ENCODE measurements at places on chromosomes 6 and 20.
A peak's percentile ranks its signal among the peaks of the same experiment; 100 is the strongest.

GRCh38 chr6:143468026-143468425 is 17.4 kb downstream of the PEX3 start:
- DNase-seq = no peak

DNA sequence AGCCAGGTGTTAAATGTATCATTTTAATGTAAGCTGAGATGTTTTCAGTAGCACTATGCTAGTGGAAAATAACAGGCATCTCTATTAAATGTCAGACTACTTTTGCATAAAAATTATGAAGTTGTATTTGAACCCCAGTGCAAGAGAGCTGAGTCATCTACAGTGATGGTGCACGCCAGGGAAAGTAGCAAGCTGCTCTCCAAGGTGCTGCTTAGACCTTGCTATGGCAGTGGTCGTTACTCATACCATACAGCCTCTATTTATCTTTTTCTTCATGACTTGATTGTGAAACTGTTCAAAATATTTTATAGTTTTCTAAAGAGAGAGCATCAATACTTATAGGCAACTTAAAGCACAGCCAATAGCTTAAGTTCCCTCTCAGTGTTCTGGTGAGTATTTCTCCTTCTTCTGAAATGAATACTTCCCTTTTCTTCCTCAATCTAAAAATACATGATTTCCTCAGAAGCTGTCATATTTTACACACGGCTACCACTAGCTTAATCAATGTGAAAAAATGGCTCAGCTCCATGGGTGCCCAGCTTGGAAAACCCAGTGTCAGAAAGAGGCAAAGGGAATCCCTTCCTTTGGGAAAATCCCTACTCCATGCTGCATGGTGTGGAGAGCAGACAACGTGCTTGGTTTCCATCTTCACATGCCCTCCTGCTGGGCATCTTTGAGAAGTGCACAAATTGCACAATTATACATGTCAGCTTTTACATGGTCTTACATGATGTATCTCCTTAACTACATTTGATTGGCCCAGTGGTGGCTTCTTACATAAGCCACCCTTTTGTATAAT is 105.6 kb downstream of the ELOVL4 start:
- no peak for DNase-seq

DNA sequence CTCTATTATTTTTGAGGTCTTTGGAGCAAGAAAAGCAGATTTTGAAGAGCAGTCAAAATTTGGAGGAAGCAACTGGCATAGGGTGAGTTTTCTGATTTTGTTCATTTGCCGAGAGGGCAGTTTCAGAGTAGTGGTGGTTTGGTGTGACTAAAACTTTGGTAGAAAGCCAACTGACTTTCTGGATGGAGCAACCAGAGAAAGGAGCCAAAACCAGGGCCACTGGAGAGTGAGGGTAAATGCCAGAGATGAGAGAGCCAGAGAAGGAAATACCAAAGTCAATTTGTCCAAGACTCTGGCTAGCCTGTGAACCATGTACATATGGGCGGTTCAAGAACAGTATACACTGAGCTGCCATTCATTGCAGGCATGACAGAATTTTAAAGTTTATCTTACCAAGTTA is 40.5 kb upstream of the ZBTB24 start:
- DNase-seq = no peak

DNA sequence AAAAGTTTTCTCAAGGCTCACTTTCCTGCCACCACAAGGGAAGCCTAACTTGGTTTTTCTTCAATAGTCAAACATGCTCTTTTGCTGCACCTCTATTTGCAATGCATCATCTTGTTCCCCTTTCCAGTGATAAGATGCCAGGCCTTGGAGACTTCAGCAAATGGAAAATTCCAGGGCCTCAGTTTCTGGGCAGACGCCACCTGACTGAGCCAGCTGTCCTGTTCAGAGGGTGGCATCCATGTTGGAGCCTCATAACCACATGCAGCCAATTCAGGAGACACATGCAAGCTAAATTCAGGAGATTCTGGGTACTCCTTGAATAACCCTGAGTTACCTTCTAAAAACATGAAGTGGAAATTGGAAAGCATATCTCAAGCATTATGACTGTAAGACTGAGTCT is 285.6 kb upstream of the RNF24 start:
- DNase-seq = no peak

GRCh38 chr20:64041040-64041780 is 5.2 kb downstream of the C20orf204 start:
- DNase-seq = no peak

GRCh38 chr6:165895421-165896165 is 232.6 kb upstream of the PDE10A start:
- no peak for DNase-seq

DNA sequence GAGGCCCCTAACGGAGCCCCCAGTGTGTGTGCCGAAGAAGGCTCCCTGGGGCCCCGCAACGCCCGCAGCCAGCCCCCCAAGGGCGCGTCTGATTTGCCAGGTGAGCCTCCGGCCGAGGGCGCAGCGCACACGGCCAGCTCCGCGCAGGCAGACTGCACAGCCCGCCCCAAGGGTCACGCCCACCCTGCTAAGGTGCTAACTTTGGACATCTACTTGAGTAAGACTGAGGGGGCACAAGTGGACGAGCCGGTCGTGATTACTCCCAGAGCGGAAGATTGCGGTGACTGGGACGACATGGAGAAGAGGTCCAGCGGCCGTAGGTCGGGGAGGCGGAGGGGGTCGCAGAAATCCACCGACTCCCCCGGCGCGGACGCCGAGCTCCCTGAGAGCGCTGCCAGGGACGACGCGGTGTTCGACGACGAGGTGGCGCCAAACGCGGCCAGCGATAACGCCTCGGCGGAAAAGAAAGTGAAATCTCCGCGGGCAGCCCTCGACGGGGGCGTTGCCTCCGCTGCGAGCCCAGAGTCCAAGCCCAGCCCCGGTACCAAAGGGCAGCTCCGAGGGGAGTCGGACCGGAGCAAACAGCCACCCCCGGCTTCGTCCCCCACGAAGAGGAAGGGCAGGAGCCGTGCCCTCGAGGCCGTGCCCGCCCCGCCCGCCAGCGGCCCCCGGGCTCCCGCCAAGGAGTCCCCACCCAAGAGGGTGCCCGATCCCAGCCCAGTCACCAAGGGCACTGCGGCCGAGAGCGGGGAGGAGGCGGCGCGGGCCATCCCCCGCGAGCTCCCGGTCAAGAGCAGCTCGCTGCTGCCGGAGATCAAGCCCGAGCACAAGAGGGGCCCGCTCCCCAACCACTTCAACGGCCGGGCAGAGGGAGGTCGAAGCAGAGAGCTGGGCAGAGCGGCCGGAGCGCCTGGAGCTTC is 117.0 kb downstream of the RTN4IP1 start:
- peak; percentile 76 for DNase-seq

DNA sequence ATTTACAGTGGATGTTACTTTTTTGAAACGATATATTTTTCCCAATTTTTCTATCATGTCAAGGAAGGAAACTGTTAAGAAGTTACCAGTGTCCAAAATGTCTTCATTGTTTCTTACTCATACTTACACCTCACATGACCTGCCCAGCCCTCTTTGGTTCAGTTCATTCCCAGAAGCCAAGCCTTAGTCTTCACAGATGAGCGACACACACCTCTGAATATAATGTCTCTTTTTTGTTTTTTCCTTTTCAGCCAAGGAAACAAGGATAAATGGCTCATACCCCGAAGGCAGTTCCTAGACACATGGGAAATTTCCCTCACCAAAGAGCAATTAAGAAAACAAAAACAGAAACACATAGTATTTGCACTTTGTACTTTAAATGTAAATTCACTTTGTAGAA is 225.2 kb downstream of the SMOC2 start:
- no peak for DNase-seq

DNA sequence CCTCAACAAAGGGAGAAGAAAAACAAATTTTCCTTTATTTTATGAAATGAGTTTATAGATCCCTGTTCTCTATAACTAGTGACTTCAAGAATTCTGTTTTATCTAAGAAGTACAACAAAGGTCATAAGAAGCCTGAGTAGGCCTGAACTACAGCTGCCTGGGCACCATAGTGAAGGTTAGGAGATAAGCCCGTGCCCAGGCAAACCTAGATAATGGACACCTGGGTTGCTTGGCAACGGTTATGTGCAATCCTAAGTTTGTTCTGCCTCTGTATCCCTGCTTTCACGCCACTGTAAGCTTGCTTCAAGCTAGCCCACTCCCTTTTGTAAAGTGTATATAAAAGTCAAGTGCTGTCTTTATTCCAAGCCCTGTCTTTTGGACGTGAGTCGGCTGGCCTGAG is 23.2 kb downstream of the SCGN start:
- no peak for DNase-seq

- DNase-seq = no peak
Observed at GRCh38 chr20:41769592-41770018, 151.4 kb upstream of the CHD6 start.

DNA sequence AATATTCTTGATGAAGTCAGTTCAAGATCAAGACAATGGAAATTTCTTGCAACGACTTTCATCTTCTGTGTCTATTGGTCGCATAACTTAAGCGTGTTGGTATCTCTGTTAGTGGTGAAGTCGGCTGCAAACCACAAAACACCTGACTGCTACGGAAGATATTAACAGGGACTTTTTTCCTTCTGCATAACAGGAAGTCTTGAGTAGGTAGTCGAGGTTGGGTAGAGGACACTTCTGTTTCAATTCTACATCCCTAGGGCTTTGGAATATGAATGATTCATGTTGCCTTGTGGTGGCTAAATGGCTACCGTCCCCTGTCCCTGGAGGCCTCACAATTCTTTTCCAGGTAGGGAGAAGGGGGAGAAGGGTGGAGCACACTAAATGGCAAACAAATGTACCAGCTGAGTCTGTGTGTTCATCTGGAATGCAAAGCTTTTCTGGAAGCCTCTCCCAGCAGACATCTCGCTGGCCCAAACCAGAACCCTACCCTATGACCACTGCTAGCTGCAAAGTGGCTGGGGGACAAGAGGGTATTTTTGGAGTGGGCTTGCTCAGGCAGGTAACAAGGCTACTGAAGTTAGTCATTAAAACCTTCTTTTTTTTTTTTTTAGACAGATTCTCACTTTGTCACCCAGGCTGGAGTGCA is 34.6 kb upstream of the NKX2-2 start:
- peak; percentile 52 for DNase-seq

DNA sequence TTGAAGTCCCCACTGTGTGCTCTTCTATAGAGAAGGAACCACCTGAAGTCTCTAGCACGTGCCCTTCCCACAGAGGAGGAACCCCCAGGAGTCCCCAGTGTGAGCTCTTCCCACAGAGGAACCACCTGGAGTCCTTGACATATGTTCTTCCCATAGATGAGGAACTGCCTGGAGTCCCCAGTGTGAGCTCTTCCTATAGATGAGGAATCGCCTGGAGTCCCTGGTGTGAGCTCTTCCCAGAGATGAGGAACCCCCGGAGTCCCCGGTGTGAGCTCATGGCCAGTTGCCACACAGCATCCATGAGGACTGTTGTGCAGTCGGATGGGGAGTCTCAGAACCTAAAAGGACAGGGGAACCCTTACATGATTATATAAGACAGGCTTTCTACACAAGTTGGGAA is 158.1 kb upstream of the THBS2 start:
- no peak for DNase-seq

DNA sequence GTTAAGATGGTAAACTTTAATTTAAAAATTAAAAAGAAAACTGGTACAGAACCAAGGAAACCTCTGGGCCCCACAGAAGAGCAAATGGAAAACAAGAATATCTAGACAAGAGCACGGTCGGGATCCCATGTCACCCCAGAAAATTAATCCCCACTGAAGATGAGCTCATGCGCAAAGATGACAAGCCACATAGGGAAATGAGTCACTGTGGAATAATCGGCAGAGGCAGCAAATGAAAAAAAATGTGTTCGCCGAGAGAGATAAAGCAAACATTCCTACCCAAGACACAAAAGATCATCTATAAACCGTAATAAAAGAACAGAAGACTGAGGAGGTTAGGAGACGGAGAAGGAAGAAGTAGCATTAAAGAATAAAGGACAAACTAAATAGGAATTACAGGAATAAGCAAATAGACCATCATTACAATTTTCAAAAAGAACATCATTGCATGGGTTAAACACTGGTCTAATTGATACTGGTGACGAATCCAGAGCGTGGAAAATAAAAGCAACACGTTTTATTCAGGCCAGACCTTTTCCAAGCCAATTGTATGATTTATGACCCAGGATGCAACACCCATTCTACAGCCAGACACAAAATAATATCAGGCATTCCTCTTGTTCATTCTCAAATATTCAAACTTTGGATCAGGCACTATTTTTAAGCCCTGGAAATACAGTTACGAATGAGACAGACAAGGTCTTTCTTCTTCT is 138.0 kb upstream of the ARID1B start:
- no peak for DNase-seq

- no peak for DNase-seq
Observed at GRCh38 chr6:79684876-79685275, 53.7 kb downstream of the SH3BGRL2 start.

DNA sequence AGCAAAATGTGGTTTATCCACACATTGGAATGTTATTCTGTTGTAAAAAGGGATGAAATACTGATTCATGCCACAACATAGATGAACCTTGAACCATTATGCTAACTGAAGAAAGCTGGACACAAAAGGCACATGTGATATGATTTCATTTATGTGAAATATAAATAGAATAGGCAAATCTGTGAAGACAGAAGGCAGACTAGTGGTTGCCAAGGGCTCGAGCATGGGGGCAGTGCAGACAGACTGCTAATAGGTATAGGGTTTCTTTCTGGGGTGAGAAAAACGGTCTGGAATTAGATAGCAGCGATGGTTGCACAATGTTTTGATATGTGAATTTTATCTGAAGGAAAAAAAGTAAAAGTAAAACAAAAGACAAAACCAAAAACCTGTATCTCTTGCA is 54.6 kb upstream of the FNDC1 start:
- DNase-seq = no peak

DNA sequence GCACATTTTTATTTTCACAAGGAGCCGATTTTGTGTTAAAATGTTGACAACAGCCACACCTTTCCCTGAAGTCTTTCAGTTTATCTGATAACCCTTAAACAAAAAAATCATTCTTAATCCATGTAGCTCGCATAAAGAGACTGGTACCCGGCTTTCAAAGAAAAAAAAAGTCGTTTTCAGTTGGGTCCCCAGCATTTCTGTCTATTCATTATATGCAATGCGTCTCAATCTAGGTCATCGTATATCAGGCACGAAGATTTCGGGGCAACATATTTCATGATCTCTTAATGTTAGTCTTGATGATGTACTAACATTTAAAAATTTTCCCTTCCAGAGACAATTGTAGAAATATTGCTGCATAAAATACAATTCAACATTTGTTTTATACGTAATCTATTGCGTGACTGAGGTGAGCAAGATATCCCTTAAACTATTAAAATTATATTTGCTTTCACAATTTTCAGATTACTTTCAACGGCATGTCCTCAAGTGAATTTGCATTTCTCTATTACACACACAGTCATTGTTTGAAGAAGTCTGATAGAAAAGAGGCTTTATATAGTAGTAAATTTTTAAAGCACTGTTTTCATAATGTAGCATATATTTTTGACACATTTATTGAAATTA is 2.9 kb upstream of the TUBB2B start:
- no peak for DNase-seq

- DNase-seq = no peak
Observed at GRCh38 chr20:56607061-56607704, 21.9 kb upstream of the TFAP2C start.

- no peak for DNase-seq
Observed at GRCh38 chr6:140828856-140829255, 1303.9 kb upstream of the GJE1 start.

Data from T-helper 1 cell (primary cell).